ENCODE measurements at places on chromosomes 13 and 19.
A peak's percentile ranks its signal among the peaks of the same experiment; 100 is the strongest.

DNA sequence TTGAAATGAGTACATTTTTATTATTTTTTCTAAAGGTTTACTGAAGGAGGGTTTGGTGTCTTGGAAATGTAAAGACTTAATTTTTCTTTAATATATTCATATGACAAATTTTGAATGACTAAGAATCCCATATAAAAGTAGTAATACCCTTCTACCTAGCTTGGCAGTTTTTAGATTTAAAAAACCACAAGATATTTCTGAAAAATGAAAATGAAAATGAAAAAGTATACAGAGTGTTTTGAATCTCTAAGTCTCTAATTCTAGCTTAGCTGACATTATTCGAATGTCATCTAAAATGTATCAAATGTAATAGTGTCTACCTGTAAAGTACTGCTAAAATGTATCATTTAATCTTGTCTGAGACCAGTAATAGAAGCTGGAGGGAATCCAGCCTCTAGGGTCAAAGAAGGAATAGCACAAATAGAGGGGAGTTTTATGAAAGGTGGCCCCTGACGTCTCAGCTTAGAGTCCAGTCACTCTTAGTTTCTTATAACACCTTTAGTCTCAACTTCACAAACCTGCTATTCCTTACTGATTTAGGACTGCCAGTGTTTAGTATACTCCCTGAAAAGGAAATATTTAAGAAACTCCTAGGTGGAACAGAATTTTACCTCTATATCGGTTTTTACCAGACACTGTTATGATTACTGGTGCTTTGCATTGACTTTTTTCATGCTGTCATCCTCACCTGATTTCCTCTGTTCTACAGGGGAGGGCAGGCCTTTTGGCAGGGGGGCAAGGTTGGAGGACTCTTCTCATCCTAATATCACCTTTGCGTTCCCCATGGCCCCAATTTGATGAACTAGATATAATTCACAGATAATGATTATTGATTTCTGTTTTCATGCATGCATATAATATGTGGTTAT lies 16.2 kb upstream of the MIR17HG start:
- DNase-seq, result no peak

- no peak for DNase-seq
Measured at GRCh38 chr19:2248136-2249009, 750 bp upstream of the AMH start.

- DNase-seq, result no peak
Measured at GRCh38 chr13:85503797-85504196, 295.4 kb downstream of the SLITRK6 start.

- DNase-seq, result no peak
Measured at GRCh38 chr19:42276821-42277220, 7.8 kb downstream of the CIC start.

GRCh38 chr13:80307401-80307987 lies 33.4 kb downstream of the SPRY2 start:
- no peak for DNase-seq

GRCh38 chr19:41649827-41650226 lies 23.0 kb upstream of the CEACAM4 start:
- no peak for DNase-seq

DNA sequence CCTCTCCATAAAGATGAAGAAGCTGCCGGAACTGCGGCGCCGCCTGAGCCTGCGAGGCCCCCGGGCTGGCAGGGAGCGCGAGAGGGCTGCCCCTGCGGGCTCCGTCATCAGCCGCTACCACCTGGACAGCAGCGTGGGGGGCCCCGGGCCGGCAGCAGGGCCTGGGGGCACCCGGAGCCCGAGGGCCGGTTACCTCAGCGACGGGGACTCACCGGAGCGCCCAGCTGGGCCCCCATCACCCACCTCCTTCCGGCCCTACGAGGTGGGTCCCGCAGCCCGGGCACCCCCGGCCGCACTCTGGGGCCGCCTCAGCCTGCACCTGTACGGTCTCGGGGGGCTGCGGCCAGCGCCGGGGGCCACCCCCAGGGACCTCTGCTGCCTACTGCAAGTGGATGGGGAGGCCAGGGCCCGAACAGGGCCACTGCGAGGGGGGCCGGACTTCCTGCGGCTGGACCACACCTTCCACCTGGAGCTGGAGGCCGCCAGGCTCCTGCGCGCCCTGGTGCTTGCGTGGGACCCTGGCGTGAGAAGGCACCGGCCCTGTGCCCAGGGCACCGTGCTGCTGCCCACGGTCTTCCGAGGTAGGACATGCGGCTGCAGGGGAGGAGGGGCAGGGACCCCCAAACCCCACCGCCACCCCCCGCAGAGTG lies 2.7 kb downstream of the SYDE1 start:
- DNase-seq, result no peak

- DNase-seq, result no peak
Measured at GRCh38 chr13:107005577-107005976, 437.6 kb upstream of the ARGLU1 start.

GRCh38 chr19:11279505-11280236 lies 16.3 kb upstream of the TSPAN16 start:
- no peak for DNase-seq

DNA sequence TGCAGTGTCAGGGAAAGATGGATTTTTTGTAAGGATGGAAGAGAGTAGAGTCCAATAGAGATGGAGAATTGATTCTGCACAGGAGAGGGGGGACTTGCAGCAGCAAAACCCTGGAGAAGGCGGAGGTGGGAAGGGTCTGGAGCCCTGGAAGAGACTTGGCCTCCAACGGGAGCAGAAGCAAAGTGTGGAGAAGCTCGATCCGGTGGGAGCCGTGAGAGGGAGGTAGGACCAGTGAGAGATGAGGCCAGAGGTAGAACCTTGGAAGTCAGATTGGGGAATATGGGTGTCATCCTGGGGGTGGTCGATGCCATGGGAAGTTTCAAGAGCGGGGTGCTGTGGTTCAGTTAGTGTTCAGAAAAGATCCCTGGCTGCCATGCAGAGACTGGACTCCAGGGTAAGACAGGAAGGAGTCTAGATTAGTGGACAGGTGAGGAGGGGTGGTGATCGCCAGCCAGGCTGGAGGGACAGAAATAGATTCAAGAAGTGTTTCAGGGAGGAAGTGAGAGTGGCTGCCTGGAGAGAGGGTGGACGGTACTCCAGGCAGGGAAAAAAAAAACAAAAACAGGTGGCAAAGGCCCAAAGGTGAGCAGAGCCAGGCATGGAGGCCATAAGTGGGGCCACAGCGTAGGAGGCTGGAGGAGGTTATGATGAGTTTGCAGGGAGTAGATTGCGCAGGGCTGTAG lies 2.6 kb downstream of the PPP5C start:
- no peak for DNase-seq

DNA sequence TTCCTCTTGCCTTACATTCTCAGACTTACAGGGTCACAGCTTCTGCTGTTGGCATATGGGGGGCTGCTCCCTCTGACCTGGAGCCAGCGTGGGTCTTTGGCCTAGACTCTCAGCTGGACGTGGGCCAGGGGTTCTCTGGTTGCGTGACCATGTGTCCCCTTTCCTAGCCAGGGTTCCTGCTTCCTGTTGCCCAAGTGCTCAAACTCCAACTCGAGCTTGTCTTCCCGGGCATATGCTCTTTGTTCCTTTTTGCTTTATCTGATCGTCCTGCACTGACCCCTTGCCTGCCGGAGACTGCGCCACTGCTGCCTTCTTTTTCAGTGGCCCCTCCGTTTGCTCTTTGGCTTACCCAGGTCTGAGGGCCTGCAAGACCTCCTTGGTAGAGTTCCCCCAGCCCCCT lies 25.3 kb upstream of the GPR183 start:
- DNase-seq, result no peak

DNA sequence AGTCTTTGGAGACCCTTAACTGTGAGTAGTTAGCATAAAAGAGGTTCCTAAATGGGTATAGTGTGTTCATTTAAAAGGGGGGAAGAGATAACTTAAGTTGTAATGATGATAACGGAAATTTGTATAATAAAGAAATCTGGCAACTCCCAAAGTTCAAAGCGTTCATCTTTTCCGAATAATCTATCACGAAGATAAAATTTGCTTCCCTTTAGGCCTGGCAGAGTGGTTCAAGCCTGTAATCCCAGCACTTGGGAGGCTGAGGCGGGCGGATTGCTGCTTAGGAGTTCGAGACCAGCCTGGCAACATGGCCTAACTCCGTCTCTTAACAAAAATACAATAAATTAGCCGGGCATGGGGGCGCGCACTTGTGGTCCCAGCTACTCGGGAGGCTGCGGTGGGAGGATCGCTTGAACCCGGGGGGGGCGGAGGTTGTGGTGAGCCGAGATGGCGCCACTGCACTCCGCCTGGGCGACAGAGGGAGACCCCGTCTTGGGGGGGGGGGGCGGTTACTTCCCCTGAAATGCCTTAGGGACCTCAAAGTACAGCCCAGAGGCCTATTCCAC lies 934 bp downstream of the N4BP2L2 start:
- DNase-seq, result peak; percentile 55

- no peak for DNase-seq
Measured at GRCh38 chr19:51600940-51601580, 29.1 kb downstream of the SIGLEC5 start.

GRCh38 chr13:64453831-64454230 lies 2776.3 kb downstream of the PCDH9 start:
- no peak for DNase-seq

DNA sequence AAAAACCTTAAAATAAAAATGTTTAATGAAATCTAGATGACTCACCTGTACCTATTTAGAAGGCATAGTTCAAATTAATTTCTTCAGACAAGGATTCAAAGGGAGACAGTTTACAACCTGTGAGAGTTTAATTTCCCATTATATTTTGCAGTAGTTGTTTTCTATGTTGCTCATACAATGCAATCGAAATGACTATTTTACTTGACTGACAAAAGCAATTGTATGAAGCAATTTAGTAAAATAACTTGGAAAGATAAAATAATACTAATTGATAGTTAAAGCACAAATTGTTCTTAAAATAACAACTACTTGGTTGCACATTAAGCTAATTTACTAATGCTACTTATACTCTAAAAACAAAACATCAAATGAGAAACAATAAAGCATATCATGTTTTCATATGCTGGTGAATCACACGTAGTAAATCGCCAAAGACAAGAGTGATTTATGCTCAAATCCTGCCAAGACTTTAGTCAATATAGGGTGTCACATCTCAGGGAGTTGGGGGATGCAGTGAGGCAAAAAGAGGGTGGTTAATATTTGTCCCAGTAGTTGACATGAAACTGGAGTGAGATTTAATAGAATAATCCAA lies 6.4 kb downstream of the DACH1 start:
- DNase-seq, result no peak

- DNase-seq, result no peak
Measured at GRCh38 chr19:7476777-7477494, 11.9 kb downstream of the PEX11G start.

DNA sequence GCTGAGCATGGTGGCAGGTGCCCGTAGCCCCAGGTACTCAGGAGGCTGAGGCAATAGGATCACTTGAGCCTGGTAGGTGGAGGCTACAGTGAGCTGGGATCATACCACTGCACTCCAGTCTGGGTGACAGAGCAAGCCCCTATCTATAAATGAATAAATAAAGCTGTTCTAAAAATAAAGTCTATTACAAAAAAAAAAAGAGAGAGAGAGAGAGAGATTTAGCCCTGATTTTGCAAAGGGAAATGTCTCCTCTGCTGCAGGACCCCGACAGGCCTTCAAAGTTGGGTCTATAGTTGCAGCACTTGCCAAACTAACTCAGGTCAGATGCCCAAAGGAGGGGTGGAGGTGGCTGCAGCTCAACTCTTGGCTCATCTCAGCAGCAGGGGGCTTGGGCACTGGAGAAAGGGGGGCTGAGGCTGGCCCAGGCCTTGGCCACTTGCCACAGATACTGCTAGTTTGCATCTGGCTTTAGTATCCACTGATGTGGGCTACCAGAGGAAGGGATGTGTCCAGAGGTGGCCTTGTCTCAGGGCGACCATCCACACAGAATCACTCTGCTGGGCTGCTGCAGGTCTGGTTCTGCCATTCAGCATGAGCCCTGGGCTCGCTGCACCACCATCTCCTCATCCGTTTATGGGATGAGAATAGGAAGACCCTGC lies 30.8 kb upstream of the AKT2 start:
- no peak for DNase-seq

DNA sequence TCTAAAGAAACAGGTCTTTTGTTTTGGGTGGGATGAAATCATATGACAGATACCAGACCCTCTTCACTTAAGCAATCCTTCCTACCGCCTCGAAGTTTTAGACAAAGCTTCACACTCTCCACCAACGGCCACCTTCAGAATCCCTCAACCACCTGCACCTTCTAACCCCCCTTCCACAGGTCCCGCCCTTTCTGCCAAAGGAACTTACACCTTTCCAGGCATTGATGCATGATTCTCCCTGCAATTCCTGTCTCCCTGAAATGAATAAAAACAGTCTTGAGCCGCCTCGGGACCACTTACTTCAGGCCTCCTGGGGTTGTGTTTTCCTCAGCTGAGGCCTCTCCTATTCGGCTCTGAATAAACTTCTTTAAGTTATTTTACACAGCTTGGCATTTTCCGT lies 859 bp downstream of the ZNF433 start:
- no peak for DNase-seq

- DNase-seq, result no peak
Measured at GRCh38 chr19:49362048-49362928, at the start of gene TEAD2. TEAD2 (minus strand) TSS chr19:49362416; CDS start chr19:49360075, 2,341 bp downstream.

- no peak for DNase-seq
Measured at GRCh38 chr19:17926044-17926443, 6.8 kb upstream of the CCDC124 start.

GRCh38 chr13:30676672-30677071 lies 58.7 kb upstream of the ALOX5AP start:
- no peak for DNase-seq

DNA sequence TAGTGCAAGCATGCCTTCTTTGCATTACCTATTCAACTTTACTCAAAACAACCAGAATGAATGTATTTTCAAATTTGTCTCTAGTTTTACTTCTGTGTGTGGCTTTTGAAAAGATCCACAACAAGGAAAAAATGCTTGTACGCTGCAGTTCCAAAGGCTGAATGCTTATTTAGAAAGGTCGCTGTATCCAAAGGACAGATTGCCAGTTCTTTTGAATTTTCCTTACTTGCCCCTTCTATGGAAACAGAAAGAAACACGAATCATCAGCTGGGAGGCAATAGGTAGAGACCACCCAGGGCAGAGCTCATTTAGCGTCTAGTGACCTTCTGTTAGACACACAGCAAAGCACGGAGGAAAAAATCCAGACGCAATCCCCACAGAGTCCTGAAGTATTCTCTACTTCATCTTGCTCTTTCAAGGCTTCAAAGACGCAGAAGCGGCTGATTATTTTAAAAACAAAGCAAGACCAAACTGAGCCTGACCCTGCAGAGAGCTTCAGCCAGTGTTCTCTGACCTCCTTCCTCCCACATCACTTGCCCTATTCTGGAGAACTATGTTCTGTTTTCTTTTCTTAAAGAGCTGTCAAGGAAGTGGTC lies 674.6 kb upstream of the SGCG start:
- DNase-seq, result no peak

GRCh38 chr13:46751811-46752635 lies 44.9 kb downstream of the ESD start:
- DNase-seq, result peak; percentile 38

- peak; percentile 70 for DNase-seq
Measured at GRCh38 chr19:47699360-47699917, 13.8 kb upstream of the EHD2 start.

- DNase-seq, result no peak
Measured at GRCh38 chr19:51689751-51690453, 3.2 kb upstream of the SPACA6 start.

- no peak for DNase-seq
Measured at GRCh38 chr19:32232449-32232848, 113.0 kb upstream of the ZNF507 start.

All from activated CD4-positive, CD25-positive, alpha-beta regulatory T cell treated with anti-CD3 and anti-CD28 coated beads, Interleukin-2, amount 50 U/mL, for 72 hours (primary cell).